ENCODE measurements at places on chromosomes 1 and 21.

DNA sequence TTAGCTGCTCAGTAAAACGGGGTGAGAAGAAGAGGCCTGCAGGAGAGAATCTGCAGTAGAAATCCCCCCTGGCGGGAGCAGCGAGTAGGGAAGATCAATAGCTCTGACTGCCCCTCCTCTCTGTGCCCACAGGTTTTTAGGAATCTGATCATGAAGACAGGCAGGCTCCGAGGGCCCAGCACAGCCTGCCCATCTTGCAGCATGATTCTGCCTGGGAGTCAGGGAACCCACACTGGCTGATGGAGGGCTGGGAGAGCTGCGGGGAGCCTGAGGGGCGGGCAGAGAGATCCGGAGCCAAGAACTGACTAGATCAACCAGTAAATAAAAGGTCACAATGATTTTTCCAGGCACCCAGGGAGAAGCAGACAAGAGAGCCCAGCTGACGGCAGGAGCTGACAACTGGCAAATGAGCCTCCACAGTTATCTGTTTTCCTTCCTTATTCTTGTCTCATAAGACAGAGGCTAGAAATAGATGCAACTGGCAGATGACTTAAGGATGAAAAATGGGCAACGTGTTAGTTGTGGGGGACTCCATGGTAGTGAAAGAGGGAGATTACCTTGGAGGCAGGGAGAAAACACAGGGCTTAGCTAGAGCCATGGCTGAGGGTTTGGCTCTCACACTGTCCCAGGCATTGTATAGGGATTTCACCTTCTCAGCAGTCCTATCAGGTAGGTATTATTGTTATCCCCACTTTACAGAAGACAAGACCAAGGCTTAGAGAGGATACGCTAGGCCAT, 116.2 kb downstream of the PLXNA2 start:
- DNase-seq: peak; percentile 79

- DNase-seq: no peak
These were observed 34.8 kb downstream of the ACOT7 start for GRCh38 chr1:6358757-6359201.

GRCh38 chr1:30087465-30087864, 635.9 kb downstream of the MATN1 start:
- DNase-seq: peak; percentile 84

GRCh38 chr1:180842491-180843275, 70.0 kb upstream of the KIAA1614 start:
- DNase-seq: no peak

DNA sequence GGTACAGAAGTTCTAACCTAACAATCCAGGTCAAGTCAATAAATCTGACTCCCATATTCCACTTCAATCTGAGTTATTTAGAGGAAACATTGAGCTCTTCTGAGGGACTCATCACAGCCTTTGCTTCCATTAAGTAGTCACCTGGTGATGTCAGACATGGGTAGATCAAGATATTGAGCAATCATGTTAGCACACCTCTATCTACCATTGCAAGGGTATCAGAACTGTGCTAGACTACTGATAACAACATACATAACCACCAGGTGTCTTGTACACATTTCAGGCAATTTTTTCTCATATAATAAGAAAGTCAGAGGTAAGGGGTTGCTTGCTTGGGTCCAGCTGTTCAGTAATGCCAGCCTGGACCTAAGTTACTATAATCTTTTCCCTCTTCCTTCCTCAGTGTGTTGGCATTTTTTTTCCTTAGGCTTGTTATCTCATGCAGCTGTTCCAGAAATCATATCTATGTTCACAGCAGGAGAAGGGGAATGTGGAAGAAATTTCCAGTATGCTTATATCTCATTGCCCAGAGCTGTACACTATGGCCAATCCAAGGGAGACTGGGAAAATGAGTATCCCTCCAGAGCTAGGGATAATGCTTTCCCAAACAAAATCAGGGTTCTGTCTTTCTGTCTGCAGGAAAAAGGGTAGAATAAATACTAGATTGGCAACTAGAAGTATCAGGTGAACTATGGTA, 52.3 kb downstream of the GRIK1 start:
- DNase-seq: no peak

DNA sequence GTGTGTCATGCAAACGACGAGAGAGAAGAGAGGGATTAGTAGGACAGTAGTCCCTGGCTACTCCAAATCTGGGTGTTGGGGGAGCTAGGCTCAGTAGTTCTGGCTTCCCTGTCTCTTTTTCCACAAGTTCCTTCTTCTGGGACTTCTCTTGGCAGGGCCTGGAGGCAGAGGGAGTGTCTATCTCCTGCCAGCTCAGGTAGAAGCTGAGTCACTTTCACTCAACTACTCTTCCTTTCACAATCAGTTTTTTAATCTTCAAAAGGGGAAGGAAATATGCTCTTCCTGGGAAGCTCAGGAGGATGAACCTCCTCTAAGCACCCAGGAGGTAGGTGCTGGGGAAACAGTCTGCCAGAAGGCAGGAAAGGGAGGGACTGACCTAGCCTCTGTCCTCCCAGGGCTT, 35.2 kb upstream of the MAGOH start:
- no peak for DNase-seq

GRCh38 chr1:17798799-17799382, 43.8 kb downstream of the ACTL8 start:
- no peak for DNase-seq

DNA sequence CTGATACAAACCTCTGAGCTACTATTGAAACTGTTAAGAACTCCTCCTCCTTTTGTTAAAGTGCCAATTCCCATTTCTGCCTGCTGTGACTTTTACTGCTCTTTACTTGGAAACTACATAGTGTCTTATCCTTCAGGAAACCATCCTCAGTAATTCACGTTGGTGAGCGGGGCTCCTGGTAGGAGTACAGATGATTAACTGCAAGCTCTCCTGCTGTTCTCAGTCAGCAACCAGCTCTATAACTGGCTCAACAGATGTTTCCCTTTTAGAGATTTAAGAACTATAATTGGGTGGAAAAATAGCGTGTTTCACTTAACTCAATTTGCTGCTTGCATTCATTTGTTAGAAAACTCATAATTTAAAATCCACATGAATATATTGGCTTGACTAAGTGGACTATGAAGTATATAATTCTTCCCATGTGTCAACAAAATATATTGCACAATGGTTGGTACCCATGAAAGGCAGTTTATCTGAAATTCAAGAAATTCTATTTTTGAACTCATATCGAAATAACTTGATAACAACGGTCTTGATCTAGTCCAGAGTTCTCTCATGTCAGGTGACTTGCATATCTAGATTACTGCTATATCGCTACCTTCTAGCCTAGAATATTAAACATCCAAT, 574.0 kb downstream of the KCNT2 start:
- peak; percentile 79 for DNase-seq

GRCh38 chr1:59317780-59318179, 20.9 kb downstream of the FGGY start:
- no peak for DNase-seq

DNA sequence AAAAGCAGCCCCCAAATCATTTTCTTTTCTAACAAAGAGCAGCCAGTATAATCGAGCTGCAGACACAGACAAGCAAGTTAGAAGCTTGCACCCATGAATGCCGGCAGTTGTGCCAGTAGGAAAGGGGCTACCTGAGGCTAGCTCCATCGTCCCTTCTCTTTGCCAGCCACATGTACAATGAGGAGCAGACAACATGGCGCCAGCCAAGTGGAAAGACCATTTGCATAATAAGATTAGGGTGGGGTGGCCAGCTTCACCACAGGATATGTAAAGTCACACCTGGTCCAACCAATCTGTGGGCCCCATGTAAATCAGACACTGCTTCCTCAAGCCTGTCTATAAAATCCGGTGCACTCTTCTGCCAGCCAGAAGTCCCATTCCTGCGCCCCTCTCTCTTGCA, 103.7 kb downstream of the CCDC185 start:
- DNase-seq: no peak

DNA sequence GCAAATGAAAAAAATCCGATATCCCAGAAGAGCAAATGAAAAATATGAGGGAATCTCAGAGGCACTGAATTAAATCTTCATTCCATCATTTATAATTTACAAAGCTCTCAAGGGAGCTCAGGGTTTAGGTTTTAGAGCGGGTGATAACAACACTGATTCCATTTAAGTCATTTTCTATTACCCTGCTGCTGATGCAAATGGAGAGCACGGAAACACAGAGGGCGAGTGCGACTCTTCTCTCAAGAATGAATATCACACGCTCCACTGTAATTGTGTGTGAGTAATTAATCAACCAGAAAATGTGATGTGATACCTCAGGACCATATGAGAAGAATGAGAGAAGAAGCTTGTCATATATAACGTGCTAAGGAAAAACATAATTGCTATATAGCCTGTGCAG, 22.7 kb downstream of the CHML start:
- DNase-seq: no peak

DNA sequence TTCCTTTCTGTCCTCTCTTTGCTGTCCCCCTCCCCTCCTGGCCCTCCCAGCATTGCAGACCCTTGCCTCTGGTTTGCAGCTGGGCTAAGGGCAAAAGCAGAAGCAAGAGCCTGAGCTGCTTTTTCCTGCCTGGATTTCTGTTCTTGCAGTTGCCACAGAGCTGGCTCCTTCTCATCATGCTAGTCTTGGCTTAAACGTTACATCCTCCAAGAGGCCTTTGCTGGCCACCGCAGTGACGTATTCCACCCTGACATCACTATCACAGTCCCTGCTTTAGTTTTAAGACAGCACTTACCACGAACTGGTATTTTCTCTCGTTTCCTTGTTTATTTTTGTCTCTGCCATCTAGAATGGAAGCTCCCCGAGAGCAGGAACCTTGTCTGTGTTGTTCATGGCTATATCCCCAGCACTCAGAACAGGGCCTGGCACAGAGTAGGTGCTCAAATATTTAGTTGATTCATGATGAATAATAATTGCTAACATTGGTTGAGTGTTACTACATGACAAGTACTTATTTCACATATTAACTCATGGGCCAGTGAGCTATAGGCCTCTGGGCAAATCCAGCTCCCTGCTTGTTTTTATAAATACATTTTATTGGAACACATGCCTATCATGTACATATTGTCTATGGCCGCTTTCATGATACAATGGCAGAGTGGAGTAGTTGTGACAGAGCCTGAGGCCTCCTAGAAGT, 13.2 kb upstream of the CSF1 start:
- DNase-seq: no peak

DNA sequence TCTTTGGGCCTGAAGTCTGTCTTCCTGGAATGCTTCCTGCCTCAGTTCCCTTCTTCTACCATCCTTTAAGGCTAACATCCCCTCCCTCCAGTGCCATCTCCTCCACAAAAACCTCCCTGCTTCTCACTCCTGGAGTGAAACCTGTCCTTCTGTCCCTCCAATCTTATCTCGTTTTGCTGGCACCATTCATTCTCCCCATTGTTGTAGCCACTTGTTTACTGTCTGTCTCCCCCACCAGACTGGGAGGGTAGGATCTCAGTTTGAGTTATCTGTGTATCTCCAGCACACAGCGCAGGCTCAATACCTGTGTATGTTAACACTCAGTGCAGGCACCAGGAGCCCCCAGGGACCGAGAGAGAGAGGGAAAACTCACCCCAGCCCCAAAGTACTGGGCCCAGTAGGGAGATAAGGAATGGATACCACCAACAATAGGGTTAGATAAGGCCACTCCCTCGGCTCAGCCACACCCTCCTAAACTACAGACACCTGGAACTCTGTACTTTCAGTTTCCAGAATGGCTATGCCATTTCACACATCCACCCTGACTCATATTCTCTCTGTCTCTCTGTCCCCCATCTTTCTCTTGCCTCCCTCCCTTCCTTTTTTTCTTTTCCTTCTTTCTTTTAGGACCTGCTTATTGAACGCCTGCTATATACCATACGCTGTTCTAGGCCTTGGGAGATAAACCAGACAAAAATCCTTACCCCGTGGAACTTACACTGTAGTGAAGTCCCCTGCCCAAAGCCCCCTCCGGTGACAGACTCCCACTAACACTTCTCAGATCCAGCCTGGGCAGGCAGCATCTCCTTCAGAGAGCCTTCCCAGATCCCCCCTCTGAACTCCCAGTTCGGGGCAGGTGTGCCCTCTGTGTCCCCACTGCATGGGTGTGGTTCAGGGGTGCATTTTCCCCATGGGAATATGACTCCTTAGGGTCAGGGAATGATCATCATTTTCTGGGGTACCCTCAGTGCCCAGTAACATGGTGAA, 3.3 kb upstream of the SSBP3 start:
- DNase-seq: peak; percentile 87

DNA sequence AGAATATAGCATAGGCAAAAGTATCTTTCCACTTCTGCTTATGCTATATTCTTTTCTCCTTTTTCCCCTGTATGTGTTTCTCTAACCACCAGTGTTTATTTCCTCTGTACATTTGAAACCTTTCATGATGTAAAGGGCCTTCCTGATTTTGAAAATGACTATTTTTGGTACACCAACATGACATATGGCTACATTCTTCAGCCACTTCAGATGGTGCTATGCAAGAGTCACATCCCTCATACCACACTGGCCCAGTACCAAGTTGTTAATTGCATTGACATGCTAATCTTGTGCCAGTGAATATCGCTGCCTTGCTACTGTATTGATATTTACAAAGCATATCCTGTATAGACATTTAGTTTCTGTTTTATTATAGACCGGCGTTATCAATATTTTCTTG, 408.7 kb downstream of the NCAM2 start:
- no peak for DNase-seq

DNA sequence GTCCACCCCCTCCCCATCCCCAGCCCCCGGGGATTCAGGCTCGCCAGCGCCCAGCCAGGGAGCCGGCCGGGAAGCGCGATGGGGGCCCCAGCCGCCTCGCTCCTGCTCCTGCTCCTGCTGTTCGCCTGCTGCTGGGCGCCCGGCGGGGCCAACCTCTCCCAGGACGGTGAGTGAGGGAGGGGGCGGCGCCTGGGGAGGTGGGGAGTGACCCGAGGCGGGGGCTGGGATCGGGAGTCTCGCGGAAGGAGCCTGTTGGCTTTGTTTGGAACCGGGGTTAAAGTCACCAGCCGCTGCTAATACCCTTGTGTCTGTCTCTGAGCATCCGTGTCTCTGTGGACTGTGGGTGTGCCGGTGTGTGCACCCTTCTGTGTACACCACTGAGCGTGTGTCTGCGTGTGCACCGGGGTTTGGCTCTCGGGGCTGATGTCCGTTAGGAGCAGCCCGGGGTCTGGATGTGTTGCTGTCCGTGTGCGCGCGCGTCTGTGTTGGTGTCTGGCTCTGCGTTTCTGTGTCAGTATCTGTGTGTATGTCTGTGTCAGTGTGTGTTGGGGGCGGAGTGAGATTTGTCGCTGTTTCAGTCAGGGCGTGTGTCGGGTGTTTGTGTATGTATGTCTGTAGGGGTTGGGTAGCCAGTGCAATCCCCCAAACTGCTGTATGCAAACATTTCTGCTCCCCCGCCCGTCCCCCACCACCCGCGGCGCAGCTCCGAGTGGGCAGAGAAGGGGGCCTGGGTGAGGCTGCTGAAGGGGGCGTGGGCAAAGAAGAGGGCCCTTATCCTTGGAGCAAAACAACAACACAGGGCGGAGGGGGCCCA, 480 bp downstream of the CADM3 start:
- DNase-seq: peak; percentile 86

GRCh38 chr1:43552813-43553212, 22.1 kb downstream of the PTPRF start:
- no peak for DNase-seq

- no peak for DNase-seq
These were observed 37.7 kb upstream of the BCL10 start for GRCh38 chr1:85313888-85314696.

DNA sequence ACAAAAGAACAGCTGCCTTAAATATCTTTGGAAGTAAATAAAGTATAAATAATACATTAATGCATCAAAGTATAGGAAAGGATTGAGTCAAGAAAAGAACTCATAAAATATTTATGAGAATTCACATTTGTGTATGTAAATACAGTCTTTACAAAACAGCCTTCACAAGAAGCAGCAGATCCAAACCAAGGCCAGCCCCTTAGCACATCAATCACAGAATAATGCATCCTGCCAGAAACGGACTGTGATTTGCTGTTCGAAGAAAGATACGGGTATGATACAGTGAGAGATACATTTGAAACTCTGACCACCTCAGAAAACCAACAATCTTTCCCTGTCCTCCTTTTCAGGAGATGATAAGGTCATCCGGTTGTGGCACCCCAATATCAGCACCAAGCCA, 70.9 kb downstream of the WDR64 start:
- DNase-seq: no peak
